ENCODE measurements at places on chromosomes 13 and 19.

GRCh38 chr19:17539238-17540117 is 16.0 kb upstream of the COLGALT1 start:
- peak; percentile 97 for DNase-seq

DNA sequence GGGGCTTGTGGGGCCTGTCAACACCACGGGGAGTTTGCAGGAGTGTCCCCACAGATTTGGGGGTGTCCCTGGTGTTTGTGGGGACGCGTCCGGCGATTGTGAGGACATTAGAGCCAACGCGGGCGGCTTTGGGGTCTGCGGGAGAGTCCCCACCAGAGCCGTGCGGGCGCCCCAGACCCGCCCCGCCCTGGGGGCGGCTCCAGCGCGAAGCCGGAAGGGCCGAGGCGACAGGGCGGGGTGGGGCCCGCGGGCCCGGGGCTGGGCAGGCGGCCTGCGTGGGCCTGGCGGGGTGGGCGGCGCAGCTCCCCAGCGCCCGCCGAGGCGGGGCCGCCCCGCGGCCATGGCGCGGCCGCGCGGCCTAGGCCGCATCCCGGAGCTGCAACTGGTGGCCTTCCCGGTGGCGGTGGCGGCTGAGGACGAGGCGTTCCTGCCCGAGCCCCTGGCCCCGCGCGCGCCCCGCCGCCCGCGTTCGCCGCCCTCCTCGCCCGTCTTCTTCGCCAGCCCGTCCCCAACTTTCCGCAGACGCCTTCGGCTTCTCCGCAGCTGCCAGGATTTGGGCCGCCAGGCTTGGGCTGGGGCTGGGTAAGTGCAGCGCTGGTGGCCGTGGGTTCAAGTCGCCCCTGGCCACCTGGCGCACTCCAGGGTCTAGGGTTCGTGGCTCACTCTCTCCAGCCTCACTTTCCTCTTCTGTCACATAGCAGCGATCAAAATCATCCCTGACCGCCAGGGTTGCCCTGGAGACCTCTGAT is 10.3 kb downstream of the PDE4A start:
- peak; percentile 73 for DNase-seq

- no peak for DNase-seq
Measured at GRCh38 chr13:75375329-75375728, 106.6 kb downstream of the TBC1D4 start.

DNA sequence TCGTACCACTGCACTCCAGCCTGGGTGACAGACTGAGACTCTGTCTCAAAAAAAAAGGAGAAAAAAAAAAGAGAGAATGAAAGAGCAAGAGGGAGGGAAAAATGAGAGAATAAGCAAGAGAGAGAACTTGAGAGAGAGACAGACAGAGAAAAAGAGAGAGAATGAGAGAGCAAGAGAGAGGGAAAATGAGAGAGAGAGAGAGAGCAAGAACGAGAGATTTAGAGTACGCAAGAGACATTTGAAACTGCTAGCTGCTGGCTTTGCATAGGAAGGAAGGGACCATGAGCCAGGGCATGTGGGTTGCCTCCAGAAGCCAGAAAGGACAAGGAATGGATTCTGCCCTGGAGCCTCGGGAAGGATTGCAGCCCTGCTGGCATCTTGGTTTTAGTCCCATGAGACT is 9.6 kb upstream of the ADGRE1 start:
- DNase-seq = no peak

DNA sequence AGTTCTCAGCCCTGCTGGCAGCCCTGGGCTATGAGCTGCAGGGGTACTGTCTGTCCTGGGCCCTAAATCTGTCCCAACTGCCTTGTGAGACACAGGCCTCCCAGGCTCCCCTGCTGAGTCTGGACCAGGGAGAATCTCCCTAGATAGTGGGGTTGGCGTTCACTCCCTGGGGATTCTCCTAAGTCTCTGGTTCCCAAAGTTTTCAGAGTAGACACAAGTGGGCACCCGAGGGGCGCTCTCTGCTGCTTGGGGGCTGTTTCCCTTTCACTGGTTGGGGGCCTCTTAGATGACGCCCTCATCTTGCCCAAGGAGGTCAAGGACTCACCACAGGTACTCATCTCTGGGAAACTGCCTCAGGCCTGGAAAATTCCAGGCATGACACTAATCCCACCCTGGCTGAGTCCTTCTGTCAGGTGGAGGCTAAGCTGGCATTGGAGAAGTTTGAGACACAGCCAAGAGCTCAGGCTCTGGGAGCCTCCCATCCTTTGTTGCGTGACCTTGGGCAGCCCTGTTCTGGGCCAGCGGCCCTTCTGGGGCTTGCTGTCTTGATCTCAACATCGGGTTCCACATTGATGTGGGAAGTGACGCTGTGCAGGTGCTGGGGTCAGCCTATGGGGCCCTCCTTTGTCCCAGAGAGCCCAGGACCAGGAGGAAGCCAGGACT is 3.9 kb downstream of the RPL18A start:
- no peak for DNase-seq

- peak; percentile 74 for DNase-seq
Measured at GRCh38 chr19:49136771-49137171, 17.4 kb downstream of the PPFIA3 start.

DNA sequence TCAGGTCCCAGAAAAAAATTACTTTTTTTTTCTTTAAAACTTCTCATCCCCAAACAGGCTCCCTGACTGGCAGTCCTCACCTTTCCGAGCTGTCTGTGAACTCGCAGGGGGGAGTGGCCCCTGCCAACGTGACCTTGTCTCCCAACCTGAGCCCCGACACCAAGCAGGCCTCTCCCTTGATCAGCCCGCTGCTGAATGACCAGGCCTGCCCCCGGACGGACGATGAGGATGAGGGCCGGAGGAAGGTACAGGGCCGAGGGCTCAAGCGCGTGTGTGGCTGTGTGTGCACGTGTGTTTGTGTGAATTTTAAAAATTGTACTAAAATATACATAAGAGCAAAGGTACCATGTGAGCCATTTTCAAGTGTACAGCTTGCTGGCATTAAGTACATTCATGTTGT is 167.6 kb downstream of the STK24 start:
- no peak for DNase-seq

DNA sequence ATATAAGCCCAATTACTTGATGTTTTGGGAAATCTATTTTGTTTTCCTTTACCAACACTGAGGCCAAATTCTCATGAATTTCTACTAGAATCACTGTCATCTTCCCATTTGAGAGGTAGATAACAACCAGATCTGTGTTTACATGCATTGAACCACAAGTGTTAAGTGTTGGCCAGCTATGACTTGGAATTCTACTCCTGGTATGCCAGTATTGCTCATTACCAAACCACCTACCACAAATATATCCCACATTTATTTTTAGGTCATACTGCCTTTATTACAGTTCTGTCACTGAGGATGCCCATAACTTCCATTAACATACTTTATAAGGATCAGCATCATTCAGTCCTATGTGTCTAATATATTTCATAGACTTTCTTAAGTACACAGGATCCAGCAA is 328.9 kb downstream of the DIAPH3 start:
- DNase-seq = no peak

- no peak for DNase-seq
Measured at GRCh38 chr13:52947921-52948373, 80.7 kb upstream of the OLFM4 start.

DNA sequence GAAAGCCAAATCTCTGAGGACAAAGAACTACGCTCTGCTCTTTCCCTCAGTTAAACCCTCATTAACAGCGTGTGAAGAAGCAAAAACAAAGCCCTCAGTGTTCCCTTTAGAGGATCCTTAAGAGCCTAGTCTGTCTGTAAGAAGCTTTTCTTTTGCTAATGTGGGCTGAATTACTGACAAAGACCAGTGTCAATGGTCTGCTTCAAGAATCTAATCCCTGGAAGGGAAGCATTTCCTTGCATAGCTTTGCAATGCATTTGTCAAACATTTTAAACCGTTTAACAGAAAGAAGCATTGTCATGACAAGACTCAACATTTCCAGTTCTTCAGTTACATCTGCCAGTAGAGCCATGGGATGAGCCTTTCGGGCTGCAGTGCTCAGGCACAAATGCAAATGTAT is 64.9 kb downstream of the EDNRB start:
- no peak for DNase-seq

DNA sequence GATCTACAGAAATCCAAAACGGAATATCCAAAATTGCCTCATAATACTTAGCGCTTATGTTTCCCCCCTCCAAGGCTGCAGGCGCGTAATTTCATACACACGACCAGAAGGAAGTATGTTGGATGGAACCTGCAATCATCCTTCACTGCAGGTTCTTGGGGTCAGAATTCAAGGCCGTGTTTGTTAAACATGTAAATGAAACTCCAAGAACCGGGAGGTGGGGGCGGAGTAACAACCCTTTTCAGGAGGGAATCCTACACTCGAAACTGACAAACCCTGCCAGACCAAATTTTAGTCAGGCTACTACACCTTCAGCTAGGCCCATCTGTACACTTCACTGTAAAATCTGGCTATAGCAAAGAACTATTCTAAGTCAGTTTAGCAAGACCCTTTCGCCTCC is 1.3 kb downstream of the ZNF607 start:
- DNase-seq = no peak

- no peak for DNase-seq
Measured at GRCh38 chr13:65882810-65883209, 1347.3 kb downstream of the PCDH9 start.

DNA sequence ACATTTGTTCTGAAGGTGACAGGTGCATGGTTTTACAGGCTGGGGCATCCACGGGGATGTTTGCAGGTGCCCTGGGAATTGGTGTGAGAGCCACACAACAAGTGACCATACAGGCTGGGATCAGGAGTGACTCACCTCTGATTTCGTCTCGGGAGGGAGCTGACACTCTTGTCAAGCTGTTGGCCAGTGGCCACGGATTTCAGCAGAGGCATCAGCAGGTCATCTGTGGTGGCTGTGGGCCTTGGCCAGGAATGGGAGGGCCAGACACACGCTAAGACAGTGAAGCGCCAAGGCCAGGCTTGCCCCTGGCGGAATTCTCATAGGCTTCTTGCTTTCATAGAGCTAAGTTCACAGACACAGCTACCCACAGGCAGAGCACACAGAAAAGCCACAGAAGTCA is 108.6 kb downstream of the HSPH1 start:
- no peak for DNase-seq
